Cardiac fibroblast (primary cell): ENCODE measurements at places on chromosomes 16 and 17.

DNA sequence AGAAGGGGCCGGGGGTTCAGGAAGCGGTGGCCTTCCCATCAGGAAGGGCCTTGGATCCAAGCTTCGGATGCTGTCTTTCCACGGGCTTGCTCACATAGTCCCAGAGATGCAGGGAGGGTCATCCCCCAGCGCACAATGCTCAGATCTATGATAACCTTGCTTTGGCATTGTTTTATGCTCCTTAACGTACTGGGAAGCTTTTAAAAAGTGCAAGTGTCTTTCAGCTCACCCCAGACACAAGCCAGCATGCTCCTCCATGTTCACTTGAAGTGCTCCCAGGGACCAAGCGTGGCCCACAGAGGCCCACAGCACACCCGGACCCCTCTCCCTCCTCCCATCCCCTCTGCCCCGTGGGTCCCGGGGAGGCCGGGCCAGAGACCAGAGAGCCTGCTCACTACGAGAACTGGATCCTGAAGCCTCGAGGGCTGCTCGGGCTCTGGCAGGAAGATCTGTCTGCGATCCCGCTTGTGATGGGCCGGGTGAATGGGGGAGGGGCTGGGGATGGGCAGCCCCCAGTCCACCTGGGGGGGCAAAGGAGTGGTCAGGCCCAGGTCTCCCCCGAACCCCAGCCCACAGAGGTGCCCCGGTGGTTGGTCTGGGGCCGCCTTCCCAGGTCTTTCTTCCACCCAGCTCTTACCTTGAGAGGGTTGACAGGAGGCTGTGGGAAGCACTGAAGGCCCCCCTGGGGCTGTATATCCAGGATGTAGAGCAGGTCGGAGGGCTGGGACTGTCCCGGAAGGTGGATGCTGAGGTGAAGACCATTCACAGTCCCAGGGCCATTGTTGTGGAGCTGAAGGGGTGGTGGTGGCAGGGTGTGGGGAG is 11.8 kb upstream of the FAM171A2 start:
- no peak for DNase-seq

- DNase-seq: no peak
Observed at GRCh38 chr17:57761887-57762286, 16.8 kb upstream of the CCDC182 start.

- DNase-seq: no peak
Observed at GRCh38 chr17:34626121-34626681, 46.8 kb downstream of the TMEM132E start.

GRCh38 chr16:66275775-66276428 is 90.6 kb upstream of the CDH5 start:
- DNase-seq: peak; percentile 83

GRCh38 chr17:16491131-16491702 is 776 bp downstream of the LRRC75A start:
- DNase-seq: no peak

DNA sequence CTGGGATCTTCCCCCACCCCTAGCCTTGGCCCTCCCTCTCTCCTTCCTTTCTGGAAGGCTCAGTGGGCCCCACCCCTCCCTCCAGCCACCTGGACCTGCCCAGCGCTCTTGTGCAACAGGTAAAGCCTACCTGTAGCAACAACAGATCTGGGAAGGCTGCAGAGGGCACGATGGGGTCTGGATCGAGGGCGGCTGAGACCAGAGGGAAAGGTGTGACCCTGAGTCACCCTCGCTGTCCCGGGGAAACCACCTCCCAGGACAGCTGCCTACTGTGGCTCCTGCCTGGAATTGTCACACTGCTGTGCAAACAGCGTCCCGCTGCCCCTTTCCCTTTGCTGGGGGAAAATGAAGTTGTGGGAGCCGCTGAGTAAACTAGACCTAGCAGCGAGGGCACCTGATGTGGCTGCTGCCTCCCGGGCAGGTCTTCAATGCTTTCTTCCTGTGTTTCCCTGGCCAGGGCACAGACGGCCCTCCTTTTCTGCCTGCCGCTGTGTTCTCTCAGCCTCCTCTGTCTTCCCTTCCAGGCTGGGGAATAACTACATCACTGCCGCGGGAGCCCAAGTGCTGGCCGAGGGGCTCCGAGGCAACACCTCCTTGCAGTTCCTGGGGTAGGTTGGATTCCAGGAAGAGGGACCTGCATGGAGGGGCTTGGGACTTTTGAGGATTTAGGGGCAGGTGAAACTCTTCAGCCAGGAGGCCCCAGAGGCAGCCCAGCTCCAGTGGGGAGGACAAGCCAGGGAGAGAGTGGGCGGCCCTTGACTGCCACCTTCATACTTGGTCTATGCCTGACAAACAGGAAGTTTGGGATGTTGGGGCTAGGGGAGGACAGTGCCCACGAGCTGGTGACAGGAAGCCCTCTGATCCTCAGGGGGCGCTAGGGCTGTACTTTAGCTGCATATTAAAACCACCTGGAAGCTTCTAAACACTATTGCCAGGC is 22.2 kb upstream of the CYLD start:
- no peak for DNase-seq

DNA sequence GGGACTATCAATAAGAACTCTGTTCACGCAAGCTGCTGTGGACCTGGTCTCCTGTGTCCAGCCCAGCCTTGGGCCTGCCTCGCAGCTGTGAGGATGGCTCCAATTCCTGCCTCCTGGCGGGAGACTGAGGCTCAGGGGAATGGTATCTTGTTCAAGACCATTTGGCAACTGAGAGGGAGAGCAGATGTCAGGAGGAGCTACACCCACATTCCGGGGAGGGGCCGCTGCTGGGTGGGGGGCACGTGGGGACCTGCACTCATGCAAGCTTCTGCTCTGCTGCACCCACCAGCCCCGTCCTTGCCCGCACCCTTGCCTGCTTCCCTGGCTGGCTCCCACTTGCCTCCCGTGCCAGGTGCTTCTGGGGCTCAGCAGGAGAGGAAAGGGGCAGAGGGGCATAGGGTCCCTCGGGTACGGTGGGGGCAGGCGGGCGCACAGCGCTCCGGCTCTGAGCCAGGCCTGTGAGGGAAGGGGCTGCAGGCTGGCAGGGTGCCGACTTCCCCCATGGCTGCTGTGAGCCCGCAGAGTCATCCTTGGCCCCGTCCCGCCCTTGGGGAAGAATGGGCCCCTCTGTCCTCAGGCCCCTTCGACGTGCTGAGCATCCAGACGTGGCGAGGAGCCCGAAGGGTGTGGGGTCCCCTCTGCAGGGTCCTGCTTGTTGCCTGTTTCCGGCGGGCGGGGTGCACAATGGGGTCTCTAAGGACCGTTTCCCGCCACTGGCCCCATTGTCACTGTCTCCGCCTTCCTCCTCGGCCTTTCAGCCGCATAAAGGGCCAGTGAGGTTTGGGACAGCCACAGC is 2.7 kb downstream of the METRN start:
- DNase-seq: no peak

DNA sequence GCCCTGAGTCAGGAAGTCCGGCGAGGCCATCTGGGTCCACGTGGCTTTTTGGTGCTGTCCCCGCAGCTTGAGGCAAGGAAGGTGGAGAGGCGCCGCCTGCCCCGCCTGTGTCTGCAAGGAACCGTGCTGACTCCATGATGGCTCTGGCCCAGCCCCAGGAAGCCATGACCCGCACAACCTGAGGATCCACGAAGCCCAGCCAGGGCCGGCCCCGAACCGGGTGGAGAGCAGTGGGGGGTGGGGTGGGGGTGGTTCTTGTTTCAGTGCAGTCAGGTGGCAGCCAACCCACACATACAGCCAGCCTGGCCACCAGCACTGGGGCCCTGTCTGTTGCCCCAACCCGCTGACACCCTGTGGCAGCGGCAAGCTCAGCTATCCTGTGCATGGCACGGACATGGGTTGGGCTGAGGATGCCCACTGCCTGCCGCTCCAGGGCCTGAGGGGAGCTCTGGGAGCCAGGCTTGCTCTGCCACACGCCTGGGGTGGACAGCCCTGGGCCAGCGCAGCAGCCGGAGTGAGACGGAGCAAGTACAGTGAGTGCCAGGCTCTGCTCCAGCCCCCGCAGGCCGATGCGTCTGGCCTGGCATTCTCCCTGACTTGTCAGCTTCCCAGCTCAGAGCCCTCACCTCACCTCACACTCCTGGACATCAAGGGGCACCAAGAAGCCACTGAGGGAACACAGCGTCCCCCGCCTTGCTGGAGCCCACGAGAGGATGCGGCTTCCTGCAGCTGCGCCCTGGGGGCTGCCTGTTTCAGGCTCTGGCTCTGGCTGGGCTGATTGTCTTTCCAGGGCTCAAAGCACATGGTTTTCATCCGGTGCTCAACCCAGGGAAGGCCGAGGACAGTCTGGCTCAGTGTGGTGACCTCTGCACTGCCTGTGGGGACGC is 68.8 kb downstream of the LMF1 start:
- no peak for DNase-seq

DNA sequence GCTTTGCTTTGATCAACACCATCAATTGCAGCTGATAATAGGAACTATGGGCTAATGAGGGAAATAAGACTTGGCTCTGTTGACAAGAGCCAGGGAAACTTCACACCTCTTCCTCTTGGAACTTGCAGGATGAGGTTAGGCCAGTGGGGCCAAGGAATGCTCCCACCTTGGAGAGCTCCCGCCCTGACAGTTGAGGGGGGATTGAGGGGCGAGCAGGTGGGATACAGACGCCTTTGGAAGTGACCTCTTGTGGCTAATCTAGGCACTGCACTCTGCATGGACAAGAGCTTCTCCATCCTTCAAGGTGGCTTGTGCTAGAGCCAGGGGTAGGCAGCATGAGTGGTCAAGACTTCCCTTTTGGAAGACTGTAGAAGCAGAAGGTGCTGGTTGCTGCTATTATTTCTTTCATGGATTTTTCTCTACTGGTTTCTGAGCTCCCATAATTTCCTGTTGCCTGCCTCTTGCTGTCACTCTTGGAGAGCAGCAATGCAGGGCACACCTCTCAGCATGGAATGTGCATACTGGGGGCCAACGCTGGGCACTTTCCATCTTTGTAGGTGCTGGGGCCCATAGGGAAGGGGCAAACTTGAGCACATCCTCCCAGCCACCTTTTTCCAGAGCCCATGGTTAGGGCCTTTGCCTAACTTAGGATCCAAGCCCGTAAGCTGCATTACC is 2.3 kb upstream of the PHF12 start:
- DNase-seq: peak; percentile 61

DNA sequence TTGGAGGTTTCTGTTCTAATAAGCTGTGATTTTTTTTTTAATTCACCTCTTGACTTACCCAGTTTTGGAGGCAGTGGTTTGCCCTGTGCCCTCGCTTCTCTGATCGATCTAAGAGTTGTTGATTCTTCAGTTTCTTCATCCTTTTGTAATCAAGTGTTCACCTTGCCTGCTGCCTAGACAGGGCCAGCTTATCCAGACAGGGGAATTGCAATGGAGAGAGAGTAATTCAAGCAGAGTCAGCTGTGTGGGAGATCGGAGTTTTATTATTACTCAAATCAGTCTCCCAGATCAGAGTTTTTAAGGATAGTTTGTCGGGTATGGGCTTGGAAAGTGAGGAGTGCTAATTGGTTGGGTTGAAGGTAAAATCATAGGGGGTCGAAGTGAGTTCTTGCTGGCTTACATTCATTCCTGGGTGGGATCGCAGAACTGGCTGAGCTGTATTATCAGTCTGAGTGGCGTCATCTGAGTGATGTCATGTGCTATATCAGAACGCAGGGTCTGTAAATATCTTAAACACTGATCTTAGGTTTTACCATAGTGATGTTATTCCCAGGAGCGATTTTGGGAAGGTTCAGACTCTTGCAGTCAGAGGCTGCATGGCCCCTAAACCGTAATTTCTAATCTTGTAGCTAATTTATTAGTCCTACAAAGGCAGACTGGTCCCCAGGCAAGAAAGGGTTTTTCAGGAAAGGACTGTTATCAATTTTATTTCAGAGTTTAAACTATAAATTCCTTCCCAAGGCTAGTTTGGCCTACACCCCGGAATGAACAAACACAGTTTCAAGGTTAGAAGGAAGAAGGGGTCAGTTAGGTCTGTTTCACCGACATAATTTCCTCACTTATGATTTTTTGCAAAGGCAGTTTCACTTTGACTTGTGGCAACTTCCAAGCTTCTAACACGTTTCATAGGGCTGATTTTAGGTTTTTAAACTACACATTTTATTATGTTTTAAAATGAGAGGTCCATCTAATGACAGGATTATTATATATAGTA is 21.5 kb upstream of the KCNJ16 start:
- no peak for DNase-seq

GRCh38 chr17:50218071-50218759 is 16.8 kb upstream of the COL1A1 start:
- peak; percentile 79 for DNase-seq

DNA sequence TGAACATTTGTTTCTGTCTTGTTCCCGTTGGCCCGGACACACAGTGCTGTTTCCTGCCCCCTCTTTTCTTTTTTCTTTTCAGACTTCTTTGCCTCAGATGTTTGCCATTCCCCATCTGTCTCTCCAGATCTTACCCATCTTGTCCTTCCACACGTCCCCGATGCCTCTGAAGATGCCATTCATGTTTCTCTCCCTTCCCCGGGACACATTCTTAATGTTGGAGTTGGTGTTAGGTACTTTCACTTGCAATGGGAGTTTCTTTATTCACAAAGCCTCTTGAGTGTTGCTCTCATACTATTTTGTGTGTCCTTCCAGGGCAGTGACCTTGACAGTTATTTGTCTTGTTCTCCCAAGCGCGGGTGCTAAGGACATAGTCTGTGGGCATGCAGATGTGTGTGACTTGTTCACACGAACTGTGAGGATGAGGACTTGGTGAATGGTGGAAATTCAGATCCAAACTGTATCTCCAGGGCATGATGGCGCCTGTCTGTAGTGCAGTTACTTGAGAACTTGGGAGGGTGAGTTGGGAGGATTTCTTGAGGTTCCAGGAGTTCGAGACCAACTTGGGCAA is 8.3 kb downstream of the SEC14L1 start:
- DNase-seq: no peak

DNA sequence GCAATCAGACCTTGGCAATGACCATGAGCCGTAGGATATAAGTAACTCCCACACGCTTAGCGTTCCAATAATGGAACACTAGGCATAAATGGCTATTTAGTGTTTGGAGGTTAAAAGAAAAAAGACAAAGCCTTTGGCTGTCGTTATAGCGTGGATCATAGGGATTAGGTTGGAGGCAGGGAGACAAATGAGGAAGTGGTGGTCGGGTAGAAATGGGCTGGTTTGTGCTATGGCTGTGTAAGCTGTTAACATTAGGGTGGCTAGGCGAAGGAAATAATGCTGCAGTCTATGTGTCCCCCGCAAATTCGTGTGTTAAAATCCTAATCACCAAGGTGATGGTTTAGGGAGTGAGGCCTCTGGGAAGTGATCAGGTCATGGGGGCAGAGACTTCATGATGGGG is 120.4 kb upstream of the IRX6 start:
- no peak for DNase-seq

DNA sequence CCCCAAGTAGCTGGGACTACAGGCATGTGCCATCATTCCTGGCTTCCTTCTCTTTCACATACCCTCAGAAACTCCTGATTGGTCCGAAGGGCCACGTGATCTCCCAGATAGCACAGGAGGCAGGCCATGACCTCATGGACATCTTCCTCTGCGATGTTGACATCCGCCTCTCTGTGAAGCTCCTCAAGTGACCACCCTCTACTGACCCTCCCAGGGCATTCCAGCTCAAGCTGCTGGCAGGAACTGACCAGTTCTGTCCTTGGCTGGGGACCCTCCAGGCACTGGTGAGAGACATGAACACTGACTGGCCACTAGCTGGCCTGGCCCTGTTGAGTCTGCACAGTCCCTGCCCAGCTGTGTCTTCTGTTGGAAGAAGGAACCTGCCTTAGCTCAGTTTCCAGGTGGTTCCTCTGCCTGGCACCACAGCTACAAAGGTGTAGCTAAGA is 5.6 kb downstream of the ERAL1 start:
- DNase-seq: no peak

- DNase-seq: peak; percentile 84
Observed at GRCh38 chr17:62627904-62628633, 599 bp downstream of the MRC2 start.

- DNase-seq: no peak
Observed at GRCh38 chr16:87620201-87620495, 17.8 kb downstream of the JPH3 start.

GRCh38 chr16:69725480-69726312 is 664 bp downstream of the NQO1 start:
- no peak for DNase-seq
